ENCODE measurements at places on chromosomes 2 and 18.

- no peak for DNase-seq
Observed at GRCh38 chr2:185137700-185138099, 539.4 kb downstream of the ZNF804A start.

DNA sequence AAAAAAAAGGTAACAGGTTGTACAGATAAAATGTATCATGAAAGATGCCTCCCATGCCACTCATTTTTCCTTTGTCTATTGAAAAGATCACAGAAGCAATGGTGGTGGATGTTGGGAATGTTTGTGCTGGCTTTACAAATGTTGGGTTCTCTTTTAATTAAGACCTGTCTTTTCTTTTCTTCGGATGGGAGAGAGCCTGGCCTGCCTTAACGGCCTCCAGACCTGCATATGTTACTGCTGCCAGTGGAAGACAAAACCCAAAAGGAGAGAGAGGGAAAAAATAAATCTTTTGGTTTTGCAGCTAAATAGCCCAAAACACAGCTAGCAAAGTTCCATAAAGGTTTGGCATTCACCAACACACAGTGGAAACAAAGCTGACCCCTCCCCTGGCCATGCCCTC, 50.5 kb upstream of the FZD7 start:
- DNase-seq, result no peak

- no peak for DNase-seq
Observed at GRCh38 chr18:65938592-65939372, 188.0 kb downstream of the CDH7 start.

GRCh38 chr2:160920061-160920460, 240.2 kb upstream of the TANK start:
- no peak for DNase-seq

DNA sequence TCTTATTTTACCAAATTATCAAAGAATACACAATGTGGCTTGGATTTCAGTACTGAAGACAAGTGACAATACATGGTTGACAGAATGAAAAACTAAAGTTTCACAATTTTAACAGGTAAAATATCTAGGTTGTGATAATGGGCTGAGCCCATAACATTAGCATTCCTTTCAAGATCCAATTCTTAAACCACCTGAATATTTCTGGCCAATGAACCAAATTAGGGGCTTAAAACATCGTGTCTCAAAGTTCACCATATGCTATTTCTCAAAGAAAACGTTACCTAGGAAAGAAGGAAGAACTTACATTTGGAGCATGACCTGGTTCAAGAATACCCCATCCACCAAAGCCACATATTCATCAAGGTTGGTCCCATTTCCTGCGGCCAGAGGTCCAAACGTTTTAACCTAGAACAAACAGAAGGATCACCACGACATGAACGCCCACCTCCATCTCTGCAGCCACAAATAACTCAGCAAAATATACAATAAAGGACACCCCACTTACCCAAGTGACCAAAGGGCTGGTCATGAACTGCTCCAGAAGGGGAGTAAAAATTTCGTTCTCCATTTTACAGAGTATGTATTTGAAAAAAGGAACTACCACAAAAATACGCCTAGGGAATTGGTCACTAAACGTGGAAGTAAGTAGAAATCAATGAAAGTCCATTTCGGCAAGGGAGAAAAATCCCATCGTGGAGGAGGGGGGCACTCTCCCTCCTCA, 984 bp downstream of the CCDC88A start:
- no peak for DNase-seq

DNA sequence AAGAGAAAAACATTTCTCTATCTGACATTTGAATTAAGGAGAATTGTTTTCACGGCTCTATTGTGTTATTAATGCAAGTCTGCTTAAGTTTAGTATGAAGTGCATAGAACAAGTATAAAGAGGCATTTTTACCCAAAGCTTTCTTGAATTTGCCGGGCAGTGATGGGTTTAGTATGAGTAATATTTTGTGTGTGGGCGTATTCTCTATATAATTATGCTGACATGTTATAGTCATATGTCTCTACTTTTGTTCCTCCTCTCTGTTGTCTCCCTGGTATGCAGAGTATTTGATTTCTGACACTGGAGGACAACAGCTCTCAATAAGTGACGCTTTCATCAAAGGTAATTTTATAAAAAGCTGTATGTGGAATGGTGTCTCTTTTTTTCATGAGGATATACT, 45.9 kb downstream of the PIKFYVE start:
- no peak for DNase-seq

- DNase-seq, result no peak
Observed at GRCh38 chr2:128024816-128025215, 3.0 kb downstream of the SAP130 start.

GRCh38 chr2:147547440-147547839, 297.4 kb upstream of the ACVR2A start:
- DNase-seq, result no peak

- DNase-seq, result no peak
Observed at GRCh38 chr2:2590141-2590540, 259.1 kb upstream of the MYT1L start.

DNA sequence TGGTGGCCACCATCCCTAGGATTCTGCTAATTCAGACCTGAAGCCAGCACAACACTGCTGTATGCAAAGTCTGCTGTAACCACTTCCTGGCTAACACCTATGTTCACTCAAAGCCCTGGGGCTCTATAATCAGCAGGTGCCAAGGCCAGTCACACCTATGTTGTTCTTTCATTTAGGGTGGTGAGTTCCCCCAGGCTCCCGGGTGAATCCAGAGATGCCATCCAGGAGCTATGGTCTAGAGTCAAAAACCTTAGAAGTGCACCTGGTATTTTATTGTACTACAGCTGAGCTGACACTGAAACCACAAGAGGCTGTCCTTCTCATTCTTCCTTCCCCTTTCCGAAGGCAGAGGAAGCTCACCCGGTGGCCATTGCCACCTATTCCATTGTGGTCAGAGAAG, 46.2 kb upstream of the CCDC141 start:
- DNase-seq, result no peak

DNA sequence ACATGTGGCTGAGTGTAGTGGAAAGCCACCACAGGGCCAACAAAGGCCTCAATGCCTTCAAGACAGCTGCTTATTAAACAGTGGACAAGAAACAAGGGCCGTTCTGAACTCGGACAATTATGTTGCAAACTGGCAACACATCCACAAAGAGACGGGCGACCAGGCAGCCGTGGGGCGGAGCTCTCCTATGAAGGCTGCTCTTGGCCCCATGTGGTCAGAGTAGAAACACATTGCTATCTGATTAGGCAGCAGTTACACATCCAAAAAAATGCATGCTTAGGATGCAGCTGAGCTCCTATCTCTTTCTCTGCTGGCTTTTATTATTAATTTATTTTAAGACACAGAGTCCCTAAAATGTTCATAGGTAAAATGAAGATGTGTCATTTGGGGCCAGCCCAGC, 163.4 kb downstream of the TMEM163 start:
- no peak for DNase-seq

Data from pulmonary artery endothelial cell (primary cell).